ENCODE measurements at places on chromosomes 5 and 9.

GRCh38 chr9:133356391-133357091 is at the start of the genes SURF1 and SURF2:
SURF1 (minus strand) TSS chr9:133356487; CDS start chr9:133356453, 34 bp downstream.
SURF2 (plus strand) TSS chr9:133356550; CDS start chr9:133356593, 43 bp downstream.
- peak; percentile 70 for DNase-seq

DNA sequence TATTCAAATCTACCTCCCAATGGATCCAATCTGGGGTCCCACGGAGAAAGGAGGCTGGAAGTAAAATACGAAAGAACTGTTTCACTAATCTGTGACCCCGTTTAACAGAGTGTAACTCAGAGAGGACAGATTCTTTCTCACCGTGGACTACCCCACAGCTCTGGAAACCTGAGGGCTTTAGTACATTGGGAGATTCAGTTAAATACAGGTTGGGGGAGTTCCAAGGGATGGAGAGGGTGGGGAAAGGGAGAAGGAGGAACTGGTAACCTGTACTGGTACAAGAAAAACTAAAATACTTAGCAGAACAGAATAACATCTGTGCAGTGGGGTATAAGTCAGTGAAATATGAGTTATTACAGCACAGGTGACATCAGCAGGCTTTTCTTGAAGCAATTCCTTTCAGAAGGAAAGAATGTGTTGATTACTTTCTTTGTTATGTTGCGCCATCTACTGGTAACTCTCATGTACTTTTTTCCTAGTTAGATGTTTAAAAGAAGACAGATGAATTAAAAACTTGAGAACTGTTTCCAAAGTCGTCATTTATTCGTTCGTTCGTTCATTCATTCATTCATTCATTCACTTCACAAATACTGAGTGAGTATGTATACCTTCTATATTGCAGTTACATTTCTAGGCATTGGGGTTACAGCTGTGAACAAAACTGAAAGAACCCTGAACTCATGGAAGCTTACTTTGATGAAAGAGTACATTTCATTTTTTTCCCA is 30.0 kb upstream of the STOM start:
- DNase-seq = no peak

GRCh38 chr9:129109537-129109903 is 1.1 kb downstream of the CRAT start:
- DNase-seq = no peak

DNA sequence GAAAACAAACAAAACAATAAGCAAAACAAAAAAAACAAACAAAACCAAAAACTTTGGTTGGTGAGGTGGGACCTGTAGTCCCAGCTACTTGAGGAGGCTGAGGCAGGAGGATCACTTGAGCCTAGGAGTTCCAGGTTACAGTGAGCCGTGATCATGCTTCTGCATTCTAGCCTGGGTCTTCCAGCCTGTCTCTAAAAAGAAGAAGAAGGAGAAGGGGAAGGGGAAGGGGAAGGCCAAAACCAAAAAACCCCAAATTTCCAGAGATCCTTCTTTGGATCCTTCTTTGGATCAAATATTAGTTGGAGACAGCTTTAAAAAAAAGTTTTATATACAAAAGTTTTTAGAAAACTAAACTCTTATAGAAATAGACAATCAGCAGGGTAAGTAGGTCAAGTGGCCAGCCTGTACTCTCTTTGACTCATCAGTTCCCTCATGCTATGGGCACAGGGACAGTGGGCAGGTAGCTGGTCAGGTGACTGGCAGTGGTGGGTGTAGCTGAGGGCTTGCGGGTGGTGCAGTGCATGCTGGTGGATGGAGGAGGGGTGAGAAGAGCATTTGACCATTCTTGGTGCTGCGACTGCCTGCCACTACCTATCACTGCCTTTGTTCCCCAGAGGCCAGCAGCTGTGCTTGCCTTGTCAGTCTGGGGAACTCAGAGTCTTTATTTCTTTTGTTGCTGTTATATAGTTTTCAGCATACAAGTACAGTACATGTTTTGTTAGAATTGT is 12.6 kb downstream of the RCL1 start:
- no peak for DNase-seq

- no peak for DNase-seq
These were observed 66.0 kb upstream of the RNF130 start for GRCh38 chr5:180137401-180138213.

DNA sequence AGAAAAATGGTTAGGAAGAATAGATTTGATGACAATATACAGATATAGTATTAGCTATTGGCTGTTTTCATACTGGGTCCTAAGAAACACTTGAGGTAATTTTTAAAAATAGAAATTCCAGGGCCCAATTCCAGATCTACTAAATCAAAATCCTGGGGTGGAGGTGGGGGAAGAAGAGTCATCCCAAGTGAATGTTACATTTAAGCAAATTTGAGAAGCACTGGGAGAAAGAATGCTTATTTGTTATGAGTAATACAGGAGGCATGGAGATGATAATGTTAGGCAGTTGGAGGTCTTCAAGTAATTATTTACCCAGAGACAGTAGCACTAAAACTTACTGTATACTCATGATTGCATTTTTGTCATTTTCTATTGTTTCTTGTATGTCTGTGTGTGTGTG is 93.0 kb upstream of the DAB2 start:
- no peak for DNase-seq

DNA sequence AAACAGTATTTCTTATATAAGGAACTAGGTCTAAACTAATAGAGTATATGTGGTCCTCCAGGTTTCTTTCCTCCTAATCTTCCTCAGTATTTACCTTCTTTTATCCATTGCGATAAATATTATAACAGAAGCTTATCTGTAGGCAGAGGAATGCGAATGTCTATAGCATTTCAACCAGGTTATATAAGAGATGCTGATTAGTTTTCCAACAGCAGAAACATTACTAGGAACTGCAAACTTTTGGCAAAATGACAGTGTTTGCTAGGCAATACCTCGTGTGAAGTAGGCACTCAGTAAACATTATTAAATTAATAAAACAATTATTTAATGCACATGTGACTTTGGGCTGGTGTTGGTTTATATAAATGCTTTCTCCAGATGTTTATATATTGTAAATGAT is 206.5 kb downstream of the GABRB2 start:
- no peak for DNase-seq

DNA sequence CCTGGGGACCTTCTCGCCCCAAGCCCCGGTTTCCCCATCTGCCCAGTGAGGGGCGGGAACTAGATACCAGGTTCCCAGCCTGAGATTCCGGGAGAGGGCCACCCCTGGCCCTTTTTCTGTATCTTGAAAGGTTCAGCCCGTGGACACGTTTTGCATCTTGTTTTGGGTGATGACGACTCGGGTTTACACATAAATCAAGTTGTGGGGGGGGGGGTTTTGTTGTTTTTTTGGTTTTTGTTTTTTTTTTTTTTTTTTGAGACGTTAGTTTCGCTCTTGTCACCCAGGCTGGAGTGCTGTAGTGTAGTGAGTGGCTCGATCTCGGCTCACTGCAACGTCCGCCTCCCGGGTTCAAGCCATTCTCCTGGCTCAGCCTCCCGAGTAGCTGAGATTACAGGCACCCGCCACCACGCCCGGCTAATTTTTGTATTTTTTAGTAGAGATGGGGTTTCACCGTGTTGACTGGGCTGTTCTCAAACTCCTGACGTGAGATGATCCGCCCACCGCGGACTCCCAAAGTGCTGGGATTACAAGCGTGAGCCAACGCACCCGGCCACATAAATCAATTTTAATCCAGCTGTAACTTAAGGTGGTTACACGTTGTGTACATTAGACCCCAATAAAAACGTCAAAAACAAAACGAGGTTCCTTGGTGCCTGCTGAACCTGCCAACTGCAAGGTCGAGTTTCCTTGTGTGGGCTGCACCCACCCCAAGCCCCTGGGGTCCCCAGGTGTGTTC is 1.1 kb upstream of the BRD3 start:
- no peak for DNase-seq

DNA sequence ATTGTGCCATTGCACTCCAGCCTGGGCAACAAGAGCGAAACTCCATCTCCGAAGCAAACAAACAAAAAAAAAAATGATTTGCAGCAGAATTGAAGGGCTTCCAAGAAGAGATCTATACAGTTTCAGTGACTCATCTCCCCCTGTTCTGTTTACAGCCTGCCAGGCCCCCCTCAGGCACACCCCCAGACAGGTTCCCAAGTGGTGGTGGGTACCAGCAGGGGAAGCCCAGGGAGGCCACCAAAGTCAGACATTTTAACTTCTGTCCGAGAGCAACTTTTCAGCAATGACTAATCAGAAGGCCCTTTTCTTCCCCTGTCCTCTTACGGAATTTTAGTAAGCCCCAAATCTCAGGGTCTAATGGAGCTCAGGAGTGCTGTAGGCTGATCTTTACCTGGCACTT is 98.7 kb downstream of the PAX5 start:
- DNase-seq = no peak

DNA sequence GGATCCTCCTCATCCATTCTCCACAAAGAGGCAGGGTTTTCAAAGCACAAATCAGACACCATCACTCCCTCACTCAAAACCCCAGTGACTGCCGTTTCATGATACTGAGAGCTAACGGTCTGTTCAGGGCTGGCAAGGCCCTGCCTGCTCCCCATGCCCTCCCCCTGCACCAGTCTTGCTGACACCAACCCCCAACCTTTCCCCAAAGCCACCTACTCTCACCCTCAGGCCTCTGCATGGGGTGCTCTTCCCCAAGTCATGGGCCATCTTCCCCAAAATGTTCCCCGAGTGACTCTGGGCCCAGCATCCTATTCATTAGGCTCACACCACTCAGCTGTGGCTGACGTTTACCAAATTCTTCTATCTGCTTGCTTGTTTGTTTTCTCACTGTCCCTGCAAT is 21.7 kb upstream of the OLFM1 start:
- no peak for DNase-seq

DNA sequence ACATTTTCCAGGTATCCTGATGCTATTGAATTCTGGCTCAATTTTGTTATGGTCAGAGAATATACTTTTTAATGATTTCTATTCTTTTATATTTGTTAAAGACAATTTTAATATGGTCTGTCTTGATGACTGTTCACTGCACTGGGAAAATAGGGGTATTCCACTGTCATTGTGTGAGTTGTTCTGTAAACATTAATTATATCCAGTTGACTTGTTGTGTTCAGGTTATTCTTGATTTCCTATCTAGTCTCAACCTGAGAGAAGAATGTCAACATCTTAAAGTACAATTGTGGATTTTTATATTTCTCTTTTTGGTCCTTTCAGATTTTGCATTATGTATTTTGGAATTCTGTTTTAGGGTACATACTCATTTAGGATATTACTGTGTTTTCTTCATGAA is 59.9 kb upstream of the EXOC3 start:
- no peak for DNase-seq

DNA sequence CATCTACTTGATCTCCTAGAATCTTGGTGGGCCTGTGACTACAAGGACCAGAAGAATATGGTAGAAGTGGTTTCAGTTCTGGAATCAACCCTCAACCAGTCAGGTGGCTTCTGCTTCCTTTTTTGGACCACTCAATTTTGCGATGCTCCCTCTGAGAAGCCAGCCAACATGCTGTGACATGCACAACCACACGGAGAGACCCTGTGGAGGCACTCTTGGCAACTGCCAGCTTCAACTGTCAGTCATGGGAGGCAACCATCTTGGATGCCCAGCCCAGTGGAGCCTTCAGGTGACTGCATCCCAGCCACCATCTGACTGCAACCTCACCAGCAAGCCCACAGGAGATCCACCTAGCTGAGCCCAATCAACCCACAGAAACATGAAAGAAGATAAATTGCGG is 137.3 kb downstream of the FAM114A2 start:
- no peak for DNase-seq

All from stimulated activated CD8-positive, alpha-beta memory T cell treated with anti-CD3 and anti-CD28 coated beads, Interleukin-4, amount 100 ng/mL, for 4 hours (primary cell).